ENCODE measurements at places on chromosomes 5 and 9. TPM values are rescaled to one million over a fixed set of nuclear protein-coding genes. Genes with fewer than 3 reads are reported as not detected.

- DNase-seq: no peak
Observed at GRCh38 chr5:87061046-87061445, 206.6 kb upstream of the RASA1 start.

GRCh38 chr5:63011158-63011557 lies 432.5 kb downstream of the LRRC70 start:
- no peak for DNase-seq

DNA sequence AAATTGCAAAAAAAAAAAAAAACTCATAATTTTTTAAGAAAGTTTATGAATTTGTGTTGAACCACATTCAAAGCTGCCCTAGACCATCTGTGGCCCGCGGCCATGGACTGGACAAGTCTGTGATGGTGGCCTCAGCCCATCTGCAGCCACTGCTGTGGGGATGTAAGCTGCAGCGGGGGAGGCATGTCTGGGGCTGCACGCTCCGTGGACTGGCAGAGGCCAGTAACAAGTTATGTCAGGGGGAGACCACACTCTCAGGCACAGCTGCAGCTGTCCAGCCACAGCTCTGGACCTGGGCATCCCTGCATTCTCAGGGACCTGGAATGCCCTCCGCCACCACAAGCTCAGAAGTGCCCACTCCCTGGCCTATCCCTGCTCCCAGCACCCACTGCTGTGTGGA lies 1272.3 kb upstream of the CDH9 start:
- DNase-seq: no peak

- DNase-seq: peak; percentile 28
Observed at GRCh38 chr5:66810848-66811261, 214.7 kb downstream of the MAST4 start.

Gene DIPK1B
- total RNA-seq: 52.8 TPM

GRCh38 chr5:160555971-160556631 lies 134.4 kb downstream of the PTTG1 start:
- peak; percentile 22 for DNase-seq

Gene EMB
- total RNA-seq: 40.6 TPM

DNA sequence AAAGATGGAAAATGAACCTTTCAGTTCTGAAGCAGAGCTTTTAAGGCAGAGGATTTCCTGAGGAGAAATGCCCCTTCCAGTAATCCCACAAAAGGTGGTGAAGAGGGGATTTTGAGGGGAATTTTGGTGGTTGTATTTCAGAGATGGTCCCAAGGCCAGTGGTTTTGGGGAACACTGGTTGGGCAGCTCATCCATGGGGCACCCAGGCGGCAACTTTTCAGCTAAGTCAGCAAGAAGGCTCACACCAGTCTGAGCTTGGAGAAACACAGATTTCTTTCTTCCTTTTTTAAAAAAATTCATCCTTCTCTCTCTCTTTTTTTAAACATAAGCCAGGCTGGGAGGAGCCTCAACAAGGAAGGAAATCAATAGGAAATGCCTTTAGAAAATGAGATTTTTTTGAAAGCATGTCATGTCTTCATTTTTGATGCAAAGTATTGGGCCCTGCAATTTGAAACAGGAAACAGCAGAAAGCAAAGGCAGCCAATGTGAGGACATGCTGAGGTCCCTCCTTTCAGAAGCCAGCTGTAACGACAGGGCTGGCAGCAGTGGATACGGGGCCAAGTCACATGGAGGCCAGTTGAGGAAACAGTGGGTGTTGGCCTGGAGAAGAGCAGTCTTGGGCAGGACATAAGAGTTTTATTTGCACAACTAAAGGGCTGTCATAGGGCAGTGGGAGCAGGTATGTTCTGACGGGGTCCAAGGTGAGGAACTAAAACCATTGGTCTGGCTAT lies 155.3 kb upstream of the KLF4 start:
- no peak for DNase-seq

Gene SLC6A7
- total RNA-seq: not detected

Gene TAF1L
- not detected for total RNA-seq

Measured in neural progenitor cell (in vitro differentiated cells).